ENCODE measurements at places on chromosomes 5 and 9. TPM values are rescaled to one million over a fixed set of nuclear protein-coding genes. Genes with fewer than 3 reads are reported as not detected.

DNA sequence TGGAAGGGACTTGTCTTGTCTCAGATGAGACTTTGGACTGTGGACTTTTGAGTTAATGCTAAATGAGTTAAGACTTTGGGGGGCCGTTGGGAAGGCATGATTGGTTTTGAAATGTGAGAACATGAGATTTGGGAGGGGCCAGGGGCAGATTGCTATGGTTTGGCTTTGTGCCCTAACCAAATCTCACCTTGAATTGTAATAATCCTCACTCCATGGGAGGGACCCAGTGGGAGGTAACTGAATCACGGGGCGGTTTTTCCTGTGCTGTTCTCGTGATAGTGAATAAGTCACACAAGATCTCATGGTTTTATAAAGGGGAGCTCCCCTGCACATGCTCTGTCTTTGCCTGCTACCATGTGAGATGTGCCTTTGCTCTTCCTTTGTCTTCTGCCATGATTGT is 72.1 kb downstream of the RAI14 start:
- no peak overlapping the region for H3K4me3 ChIP-seq
- DNase-seq = no peak
- H3K27ac ChIP-seq = no peak overlapping the region
- no peaks in the 10 kb centered on the region for H3K4me1 ChIP-seq
- H3K27me3 ChIP-seq = no peaks in the 10 kb centered on the region
- no peaks in the 10 kb centered on the region for H3K36me3 ChIP-seq

DNA sequence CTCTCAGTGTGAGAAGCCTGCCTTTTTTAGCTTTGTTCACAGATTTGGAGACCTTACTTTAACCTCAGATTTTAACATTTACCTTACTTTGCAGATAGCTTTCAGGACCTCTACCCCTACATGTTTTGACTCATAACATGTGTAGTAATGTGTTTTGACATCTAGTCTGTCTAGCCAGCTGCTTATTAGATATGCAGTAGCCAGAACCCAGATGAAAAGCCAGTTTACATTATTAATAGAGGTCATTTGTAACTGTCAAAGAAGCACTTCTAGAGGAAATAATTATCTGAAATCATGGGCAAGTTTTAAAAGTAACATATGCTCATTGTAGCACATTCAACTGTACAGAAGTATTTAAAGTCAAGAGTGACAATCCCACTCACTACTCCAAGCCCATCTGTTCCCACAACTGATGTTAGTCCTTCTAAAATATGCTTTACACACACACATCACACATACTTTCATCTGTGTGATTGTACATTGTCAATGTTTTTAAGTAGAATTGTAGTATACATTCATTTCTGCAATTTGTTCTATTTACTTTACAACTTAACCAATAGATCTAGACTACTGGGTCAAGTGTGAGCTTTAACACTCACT is 71.8 kb upstream of the NIPAL4 start:
- peaks cover 54% of the 10 kb centered on the region for H3K36me3 ChIP-seq
- no peaks in the 10 kb centered on the region for H3K27me3 ChIP-seq
- DNase-seq = no peak
- H3K4me3 ChIP-seq = no peak overlapping the region
- peak overlapping the region; percentile 65 for H3K27ac ChIP-seq

DNA sequence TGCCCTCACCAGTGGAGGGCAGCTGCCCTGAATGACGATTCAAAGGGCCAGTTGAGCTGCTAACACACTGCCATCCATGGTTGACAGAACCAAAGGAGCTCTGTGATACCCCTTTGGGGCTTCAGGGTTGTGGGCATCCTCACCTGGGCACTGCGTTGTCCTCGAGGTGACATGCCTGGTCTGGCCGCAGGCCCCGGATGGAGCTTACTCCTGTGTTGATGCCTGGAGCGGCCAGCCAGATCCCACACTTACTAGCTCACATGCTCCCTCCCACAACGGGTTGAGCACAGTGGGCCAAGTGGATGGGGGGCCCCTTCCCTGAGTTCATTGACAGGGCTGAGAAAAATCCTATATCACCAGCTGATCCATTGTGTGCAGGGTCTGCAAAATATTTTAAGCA is 898.9 kb downstream of the TAF11L14 start:
- no peaks in the 10 kb centered on the region for H3K4me1 ChIP-seq
- H3K27me3 ChIP-seq = no peaks in the 10 kb centered on the region
- H3K4me3 ChIP-seq = no peak overlapping the region

DNA sequence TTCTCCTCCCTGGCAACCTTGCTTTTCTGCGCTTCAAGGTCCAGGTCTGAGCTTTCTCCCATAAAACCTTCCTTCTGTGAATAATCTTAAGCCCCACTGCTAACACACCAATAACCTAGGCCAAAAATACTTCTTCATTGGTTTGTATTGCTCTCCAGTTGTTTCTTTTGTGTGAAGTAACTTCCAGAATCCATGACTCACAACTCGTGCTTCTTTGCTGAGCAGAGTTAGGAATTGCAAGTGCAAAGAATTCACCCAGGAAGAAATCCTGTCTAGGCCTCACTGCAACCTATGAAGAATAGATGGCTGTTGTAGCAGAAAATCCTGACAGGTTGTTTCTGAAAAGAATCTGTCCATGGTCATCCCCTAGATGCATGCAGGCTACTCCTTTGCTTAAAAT is 295.7 kb downstream of the MED10 start:
- H3K27me3 ChIP-seq = peaks cover 6% of the 10 kb centered on the region
- H3K4me1 ChIP-seq = no peaks in the 10 kb centered on the region
- H3K27ac ChIP-seq = no peak overlapping the region
- no peak for DNase-seq
- H3K4me3 ChIP-seq = no peak overlapping the region

CDC20B gene
- total RNA-seq = not detected

DNA sequence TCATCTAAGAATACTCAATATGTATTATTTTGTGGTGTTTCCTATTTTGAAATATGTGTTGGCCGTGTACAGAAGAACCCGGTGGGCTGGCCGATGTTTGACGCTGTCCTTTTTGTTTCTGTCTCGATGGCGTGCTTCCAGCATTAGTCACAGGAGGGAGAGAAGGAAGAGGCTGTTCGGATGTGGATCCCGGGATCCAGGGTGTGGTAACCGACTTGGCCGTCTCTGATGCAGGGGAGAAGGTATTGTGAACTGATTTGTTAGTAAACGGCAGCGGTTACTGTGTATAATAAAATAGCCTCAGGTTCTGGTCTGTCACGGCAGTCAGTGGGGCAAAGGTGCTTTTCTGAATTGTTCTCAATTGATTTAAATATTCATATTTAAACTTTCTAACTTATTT is 275.0 kb downstream of the ARHGEF28 start:
- no peak overlapping the region for H3K27ac ChIP-seq
- no peaks in the 10 kb centered on the region for H3K4me1 ChIP-seq
- no peak for DNase-seq
- peaks cover 39% of the 10 kb centered on the region for H3K27me3 ChIP-seq

FOXI1 gene
- not detected for total RNA-seq

GRCh38 chr5:136251502-136252169 is 58.7 kb upstream of the SMIM32 start:
- peaks cover 6% of the 10 kb centered on the region for H3K27me3 ChIP-seq
- no peak overlapping the region for H3K4me3 ChIP-seq
- H3K36me3 ChIP-seq = no peaks in the 10 kb centered on the region
- DNase-seq = no peak
- H3K4me1 ChIP-seq = no peaks in the 10 kb centered on the region

DNA sequence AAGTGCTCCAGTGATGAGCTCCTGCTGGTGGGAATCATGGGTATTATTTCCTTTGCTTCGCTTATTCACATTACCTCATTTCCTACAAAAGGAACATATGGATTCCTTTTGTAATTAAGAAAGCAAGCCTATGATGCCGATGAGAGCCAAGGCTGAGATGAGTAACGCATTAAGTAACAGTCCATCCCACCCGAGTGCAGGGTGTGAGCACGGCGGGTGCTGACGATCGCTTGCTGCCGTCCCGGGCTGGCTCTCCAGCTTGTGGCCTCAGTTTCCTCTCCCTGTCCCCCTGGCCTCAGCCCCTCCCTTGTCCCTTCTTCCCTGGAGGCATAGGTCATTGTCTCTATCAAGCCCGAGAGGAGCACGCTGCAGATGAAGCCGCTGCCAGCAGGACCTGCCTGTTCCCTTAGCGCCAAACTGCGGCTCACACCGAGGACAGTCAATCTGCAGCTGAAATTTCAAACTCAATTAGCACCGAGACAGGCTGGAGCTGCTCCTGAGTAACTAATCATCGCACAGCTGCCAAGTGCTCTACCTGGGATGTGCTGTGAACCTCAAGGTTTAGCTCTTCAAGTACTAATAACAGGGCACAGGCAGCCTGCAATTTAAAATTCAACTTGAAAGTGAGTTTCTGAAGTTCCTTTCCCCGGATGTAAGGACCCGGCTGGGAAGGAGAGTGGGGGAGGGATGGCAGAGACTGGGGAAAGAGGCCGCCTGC is 115.2 kb upstream of the RAPGEF1 start:
- H3K4me3 ChIP-seq = no peak overlapping the region
- no peaks in the 10 kb centered on the region for H3K4me1 ChIP-seq
- H3K27me3 ChIP-seq = no peaks in the 10 kb centered on the region

TTF1 gene
- 41.5 TPM for total RNA-seq

DNA sequence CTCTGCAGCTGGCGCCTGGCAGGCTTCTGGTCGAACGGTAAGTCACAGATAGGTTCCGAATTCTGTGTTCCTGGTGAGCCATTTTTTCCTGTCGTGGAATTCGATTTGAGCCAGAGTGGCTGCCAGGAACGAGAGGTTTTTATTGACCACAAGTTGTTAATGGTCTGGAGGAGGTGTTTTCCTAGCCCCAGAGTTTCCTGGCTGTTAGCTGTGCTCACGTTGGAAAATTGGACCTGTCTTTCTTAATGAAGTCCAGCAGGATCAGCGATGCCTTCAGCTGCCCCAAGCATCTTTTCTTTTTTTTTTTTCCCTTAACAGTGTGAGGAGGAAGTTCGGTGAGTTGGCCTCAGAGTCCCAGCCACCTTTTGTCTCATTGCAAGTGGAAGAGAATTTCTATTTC is 62.9 kb downstream of the COL5A1 start:
- H3K4me3 ChIP-seq = no peak overlapping the region
- DNase-seq = no peak
- H3K36me3 ChIP-seq = no peaks in the 10 kb centered on the region
- H3K27me3 ChIP-seq = no peaks in the 10 kb centered on the region
- no peak overlapping the region for H3K27ac ChIP-seq
- no peaks in the 10 kb centered on the region for H3K4me1 ChIP-seq

DNA sequence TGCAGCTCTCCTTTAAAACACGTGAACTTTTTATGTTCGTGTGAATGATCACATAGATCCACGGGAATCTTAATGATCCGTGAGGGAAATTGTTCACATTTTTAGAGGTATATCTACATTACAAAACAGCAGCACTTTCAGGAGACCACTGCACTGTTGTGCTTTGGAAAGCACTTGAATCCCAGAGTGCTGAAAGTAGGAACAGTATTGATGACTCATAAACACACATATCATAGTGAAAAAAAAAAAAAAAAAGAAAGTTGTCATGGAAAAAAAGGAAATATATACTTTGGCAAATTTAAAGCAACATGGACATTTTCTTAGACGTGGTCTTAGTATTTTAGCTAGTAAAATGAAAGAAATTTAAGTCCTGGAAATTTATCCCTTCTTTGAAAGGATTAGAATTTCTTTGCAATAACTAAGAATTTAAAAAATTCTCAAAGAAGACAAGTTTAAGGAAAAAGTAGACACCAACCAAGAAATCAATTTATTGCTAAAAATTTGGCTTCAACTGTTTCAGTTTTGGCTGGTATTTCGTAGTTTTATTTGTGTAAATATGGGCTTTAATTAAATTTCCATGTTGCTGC is 55.4 kb downstream of the ADGRV1 start:
- peaks cover 10% of the 10 kb centered on the region for H3K27me3 ChIP-seq
- H3K27ac ChIP-seq = no peak overlapping the region
- H3K4me3 ChIP-seq = no peak overlapping the region
- no peak for DNase-seq

KCNT1 gene
- total RNA-seq = not detected

- no peak for DNase-seq
- no peak overlapping the region for H3K4me3 ChIP-seq
- H3K27me3 ChIP-seq = no peaks in the 10 kb centered on the region
- no peak overlapping the region for H3K27ac ChIP-seq
- H3K4me1 ChIP-seq = peaks cover 8% of the 10 kb centered on the region
Measured at GRCh38 chr9:357560-357959, 142.9 kb downstream of the DOCK8 start.

- H3K4me1 ChIP-seq = peaks cover 9% of the 10 kb centered on the region
- H3K27me3 ChIP-seq = no peaks in the 10 kb centered on the region
- no peak for DNase-seq
- peaks cover 13% of the 10 kb centered on the region for H3K36me3 ChIP-seq
Measured at GRCh38 chr5:78236046-78236445, 58.5 kb downstream of the AP3B1 start.

DNA sequence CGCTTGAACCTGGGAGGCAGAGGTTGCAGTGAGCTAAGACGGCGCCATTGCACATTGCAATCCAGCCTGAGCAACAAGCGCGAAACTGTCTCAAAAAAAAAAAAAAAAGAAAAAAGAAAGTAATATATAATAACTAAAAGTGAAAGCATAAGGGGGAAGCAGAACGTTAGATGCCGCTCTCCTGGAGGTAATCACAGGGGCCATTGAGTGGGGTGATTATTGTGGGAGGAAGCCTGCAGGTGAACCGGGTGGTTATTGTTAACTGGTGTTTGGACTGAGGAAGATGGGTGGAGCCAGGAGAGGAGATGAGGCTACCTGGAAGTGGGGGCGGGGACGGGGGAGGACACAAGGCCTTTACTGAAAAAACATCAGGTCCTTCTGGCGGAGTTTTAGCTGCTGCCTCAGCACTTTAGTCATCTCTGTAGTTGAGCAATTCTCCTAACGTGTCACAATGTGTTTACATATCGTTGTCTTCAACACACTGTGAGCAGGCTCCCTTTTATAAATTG is 5.3 kb upstream of the TJP2 start:
- H3K4me3 ChIP-seq = peak overlapping the region; percentile 75
- H3K27ac ChIP-seq = peak overlapping the region; percentile 76
- no peaks in the 10 kb centered on the region for H3K36me3 ChIP-seq
- peaks cover 29% of the 10 kb centered on the region for H3K27me3 ChIP-seq
- H3K4me1 ChIP-seq = peaks cover 11% of the 10 kb centered on the region
